ENCODE measurements at places on chromosomes 5 and 9. TPM values are rescaled to one million over a fixed set of nuclear protein-coding genes. Genes with fewer than 3 reads are reported as not detected.

The SKP2 gene
- polyA plus RNA-seq, result 5.6 TPM

The AFAP1L1 gene
- polyA plus RNA-seq, result not detected

The TMEM174 gene
- polyA plus RNA-seq, result not detected

The ADAMTS2 gene
- polyA plus RNA-seq, result not detected

The CNTFR gene
- 0.66 TPM for polyA plus RNA-seq

The FGF1 gene
- polyA plus RNA-seq, result 4.4 TPM

The GBGT1 gene
- polyA plus RNA-seq, result 2.3 TPM

The C9orf152 gene
- polyA plus RNA-seq, result not detected

The HSPB3 gene
- 2.3 TPM for polyA plus RNA-seq

The SLC45A2 gene
- polyA plus RNA-seq, result not detected

The AK8 gene
- polyA plus RNA-seq, result 0.77 TPM

The MYORG gene
- 1.7 TPM for polyA plus RNA-seq

The ZFAND5 gene
- polyA plus RNA-seq, result 166 TPM

The CCL27 gene
- 0.66 TPM for polyA plus RNA-seq

The ARHGEF37 gene
- 1.1 TPM for polyA plus RNA-seq

The GFI1B gene
- not detected for polyA plus RNA-seq

The PCDHAC2 gene
- 22.6 TPM for polyA plus RNA-seq

The CCDC192 gene
- polyA plus RNA-seq, result not detected

The LCN9 gene
- polyA plus RNA-seq, result not detected

The SPINK5 gene
- 0.23 TPM for polyA plus RNA-seq

The SLC6A18 gene
- not detected for polyA plus RNA-seq

The MYMK gene
- polyA plus RNA-seq, result not detected

The SLC23A1 gene
- polyA plus RNA-seq, result not detected

The RORB gene
- 4.2 TPM for polyA plus RNA-seq

The RAB3C gene
- 166 TPM for polyA plus RNA-seq

The CD14 gene
- polyA plus RNA-seq, result 3.2 TPM

Measured in Purkinje cell (primary cell).